ENCODE measurements at places on chromosomes 12 and 14. TPM values are rescaled to one million over a fixed set of nuclear protein-coding genes. Genes with fewer than 3 reads are reported as not detected.

TAS2R7 gene
- total RNA-seq = not detected

DNA sequence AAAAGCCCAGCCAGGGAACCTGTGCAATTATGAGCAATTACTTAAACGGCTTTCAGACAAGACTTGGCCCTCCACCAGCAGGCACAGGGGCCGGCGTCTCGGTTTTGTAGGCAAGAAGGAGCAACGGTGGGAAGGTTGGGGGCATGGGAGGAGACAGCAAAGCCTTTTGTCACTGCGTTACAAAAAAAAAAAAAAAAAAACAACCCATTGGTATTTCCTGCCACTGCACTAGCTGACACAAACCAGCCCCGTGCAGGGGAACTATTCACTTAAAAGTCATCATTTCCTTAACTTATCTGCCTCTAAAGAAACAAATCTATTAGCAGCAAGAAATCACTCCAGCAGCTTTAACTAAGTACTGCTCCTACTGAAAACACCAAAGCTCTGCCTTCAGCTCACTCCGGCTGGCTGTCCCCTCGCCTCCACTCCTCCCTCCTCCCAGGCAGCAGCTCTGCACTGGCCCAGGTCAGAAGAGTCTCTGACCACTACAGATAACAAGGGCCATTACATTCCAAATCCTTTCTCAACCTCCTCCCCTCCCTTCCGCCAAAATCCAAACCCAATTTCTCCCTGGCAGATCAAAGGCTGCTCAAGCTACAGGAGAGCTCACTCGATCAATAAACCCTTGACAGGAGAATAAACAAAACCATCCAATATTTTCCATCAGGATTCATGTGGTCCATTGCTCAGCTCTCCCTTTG is 105.2 kb upstream of the CDKN3 start:
- no peak for DNase-seq

DNA sequence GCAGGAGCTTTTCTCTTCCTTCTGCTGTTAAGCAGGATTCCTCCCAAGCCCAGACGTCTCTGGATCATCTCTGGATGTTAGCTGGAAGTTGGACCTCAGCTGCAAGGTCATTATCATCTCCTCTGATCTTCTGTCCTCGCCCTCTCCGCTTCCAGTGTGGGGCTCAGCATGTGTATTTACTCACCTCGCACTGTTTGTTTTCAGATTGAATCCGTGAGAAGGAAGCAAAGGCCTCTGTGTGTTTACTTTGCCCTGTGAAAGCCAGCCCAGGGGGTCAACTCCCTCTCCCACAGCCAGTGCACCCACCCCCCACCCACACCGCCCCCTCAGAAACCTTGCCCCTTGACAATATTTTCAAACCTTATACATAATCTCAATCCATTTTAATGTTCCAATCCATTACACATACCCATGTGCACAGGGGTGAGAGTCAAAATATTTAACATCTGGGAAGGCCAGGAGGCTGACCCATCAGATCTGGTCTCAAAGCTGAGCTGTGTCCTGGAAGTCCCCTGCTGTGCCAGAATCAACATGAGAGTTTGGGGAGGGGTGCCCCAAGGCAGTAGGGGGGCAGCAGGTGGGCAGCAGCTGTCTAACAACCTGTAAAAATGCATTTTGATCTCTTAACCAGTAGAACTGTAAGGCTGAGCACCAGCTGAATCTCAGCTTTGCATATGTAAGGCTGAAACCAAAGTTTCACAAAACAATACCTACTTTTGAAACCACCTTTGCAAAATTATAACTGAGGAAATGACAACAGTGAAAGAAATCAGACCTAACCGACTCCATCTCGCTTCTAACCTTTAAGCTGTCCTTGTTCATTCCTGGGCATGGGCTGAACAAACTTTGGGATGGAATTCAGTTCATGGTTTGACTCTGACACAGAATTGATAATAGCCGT is 157.9 kb downstream of the ZNF664 start:
- DNase-seq = no peak

DNA sequence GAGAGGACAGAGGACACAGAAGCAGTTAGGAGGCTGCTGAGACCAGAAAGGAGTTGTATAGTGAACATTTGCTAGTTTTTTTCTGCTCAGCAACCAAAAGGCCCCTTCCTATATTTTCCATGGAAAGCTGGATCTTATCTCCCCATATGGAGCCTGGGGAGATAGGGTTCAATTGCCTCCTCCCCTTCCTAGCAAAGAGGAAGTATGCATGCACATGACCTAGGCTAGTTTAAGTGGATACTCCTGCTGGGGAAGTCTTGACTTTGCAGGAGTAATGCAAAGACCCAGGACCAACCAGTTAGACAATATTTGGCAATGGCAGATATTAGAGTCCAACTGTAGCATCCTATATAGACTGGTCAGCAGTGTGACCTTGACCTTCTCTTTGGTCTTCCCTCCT is 15.1 kb downstream of the CHD8 start:
- DNase-seq = no peak

MSI1 gene
- 26.0 TPM for total RNA-seq

GRCh38 chr12:25557830-25558436 is 4.8 kb upstream of the LMNTD1 start:
- DNase-seq = peak; percentile 54

ETV6 gene
- 14.1 TPM for total RNA-seq

DNA sequence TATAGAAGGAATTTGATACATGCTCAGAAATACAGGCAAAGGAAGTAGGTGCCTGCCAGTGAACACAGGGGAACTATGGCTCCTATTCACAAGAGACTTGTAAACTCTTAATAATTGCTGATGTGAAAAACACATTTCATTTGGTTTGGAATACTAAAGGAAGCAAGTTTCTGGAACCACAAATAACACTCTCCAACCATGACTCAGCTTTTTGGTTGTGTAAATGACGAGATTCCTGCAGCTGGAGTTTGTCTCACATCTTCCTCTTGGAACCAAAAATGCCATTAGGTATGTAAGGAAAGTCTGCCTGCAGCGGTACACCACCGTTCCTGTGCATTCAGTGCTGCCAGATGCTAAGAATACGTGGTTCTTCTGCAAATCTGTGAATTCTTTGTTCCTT is 4.5 kb upstream of the OR11H6 start:
- DNase-seq = no peak

DNA sequence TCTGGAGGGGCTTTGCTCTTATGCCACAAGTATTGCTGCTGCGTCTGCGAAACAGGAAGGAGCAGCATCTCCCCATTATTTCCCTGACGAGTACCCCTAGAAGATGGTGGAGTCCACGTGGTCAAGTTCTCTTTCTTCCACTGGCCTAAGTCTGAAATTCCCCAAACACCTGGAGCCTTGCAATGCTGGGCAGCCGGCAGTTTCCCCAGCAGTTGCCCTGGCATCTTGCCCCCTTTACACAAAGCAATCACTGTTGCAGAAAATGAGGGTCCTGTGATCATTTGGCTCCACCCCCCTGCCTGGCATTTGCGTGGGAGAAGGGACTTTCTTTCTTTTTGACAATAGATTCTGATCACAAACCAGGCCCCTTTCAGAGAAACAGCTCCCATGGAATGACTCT is 56.9 kb downstream of the FOS start:
- DNase-seq = no peak
